ENCODE measurements at places on chromosomes 2 and 18.

GRCh38 chr18:24875286-24875685 lies 414.8 kb downstream of the HRH4 start:
- no peak for DNase-seq

DNA sequence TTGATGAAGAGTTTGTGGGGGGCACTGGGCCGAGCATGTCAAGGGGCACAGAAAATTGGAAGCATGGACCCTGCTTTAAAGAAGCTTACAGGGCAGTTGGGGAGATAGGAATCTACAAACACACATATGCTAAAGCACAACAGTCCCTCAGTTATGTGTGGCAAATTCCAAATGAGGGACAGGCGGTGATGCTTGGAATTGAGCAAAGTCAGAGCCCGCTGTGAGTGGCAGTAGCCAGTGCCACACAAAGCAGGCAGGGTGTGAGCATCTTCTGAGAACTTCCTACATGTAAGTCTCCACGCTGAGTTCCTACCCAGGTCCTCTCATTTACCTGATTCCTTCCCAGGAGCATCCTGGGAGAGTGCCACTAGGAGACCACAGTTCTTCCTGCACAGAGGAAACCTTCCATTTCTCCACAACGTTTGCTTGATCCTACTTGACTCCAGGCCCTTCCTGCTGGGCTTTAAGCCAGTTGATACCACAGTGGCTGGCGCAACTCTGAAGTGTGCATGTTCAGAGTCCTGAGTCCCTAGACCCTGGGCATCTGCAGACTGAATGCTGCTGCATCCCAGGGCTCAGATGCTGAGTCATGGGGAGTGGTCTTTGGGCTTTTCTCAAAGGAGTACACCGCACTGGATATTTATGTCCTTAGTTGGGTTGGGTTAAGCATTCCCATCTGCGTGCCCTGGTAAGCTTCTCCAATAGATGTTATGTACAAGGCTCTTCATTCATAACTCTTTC lies 287.3 kb upstream of the REV1 start:
- no peak for DNase-seq

GRCh38 chr18:43161528-43161927 lies 46.0 kb upstream of the RIT2 start:
- DNase-seq: no peak

- no peak for DNase-seq
These were observed 52.9 kb downstream of the SFT2D3 start for GRCh38 chr2:127754186-127754585.

DNA sequence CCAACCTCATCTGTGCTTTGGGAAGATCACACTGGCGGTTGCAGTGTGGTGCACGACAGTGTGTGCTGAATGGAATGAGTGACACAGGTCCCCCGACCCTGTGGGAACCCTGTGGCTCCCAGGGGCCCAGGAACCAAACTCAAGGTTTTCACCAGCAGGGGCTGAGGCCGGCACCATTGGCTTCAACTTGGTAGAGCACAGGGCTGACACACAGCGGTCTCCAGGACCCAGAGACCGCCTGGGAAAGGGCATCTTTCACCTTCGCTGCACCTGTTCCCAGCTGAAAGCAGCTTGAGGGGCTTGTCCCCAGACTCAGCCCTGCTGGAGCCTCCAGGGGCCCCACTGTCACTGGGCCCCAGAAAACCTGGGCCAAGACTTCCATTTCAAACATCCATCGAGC lies 59.0 kb upstream of the ODC1 start:
- DNase-seq: peak; percentile 50

DNA sequence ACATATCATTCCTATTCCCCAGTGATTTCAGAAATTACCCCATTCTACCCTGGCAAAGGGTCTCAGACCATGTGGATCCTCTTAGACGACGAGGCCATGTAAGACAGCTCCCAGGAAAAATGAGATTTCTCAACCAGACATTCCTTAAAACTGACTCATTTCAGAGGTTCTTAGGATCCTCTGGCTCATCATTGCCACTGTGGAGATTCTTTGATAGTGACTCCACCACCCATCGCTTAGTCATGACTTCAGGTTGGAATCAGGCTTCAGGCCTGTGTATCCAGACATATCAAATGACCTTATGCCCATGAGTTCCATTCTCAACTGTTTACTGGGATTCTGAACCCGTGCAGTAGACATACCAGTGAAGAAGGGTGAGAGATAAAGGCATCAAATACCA lies 245.6 kb upstream of the TCF4 start:
- DNase-seq: no peak

- no peak for DNase-seq
These were observed 75.8 kb upstream of the PIK3C3 start for GRCh38 chr18:41879256-41879655.

DNA sequence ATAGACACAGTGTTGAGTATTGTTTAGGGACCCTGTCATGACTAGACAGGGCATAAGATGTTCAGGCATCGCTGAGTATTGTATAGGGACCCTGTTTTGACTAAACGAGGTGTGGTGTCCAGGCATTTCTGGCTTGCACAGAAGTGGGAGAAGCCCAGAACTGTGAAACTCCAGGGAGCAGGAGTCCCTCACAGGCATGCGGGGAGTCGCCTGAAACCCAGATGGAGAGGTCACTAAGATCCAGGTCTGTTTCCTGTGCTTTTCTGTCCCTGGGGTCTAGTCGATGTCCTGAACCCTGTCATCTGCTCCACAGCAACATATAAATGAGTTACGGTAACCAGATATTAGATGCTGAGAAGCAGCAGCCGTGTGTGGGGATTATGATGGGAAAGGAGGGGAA lies 469.0 kb upstream of the SALL3 start:
- DNase-seq: peak; percentile 50

- no peak for DNase-seq
These were observed 67.9 kb downstream of the SH3YL1 start for GRCh38 chr2:195932-196331.

- no peak for DNase-seq
These were observed 89.2 kb upstream of the CXCR4 start for GRCh38 chr2:136207030-136207623.

DNA sequence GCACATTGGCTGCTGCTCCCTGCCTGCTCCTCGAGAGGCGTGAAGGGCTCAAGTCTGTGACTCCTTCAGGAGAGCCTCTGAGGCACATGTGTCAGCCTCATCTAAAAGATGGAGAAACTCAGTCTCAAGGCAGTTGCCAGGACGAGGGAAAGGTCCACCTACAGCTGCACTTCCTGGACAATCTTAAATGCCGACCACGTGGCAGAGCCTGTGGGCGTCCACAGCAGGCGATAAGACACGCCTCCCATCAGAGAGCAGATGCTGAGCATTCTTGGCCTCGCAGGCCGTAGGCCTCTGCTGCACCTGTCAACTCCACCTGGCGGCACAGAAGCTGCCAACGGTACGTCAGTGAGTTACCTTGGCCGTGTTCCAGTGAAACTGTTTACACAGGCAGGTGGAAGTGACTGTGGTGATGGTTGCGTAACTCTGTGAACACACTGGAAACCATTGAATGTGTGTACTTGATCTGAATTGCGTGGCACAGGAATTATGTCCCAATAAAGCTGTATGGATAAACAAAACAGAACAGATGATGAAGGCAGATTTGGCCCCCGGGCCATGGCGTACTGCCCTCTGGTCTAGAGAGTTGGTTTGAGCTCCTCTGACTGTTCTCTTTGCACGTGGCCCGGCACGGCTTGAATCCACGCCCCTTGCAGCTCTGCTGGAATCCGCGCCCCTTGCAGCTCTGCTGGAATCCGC lies 114.5 kb downstream of the RNF144A start:
- DNase-seq: no peak

GRCh38 chr2:200498402-200499162 lies 11.3 kb downstream of the KCTD18 start:
- DNase-seq: no peak

DNA sequence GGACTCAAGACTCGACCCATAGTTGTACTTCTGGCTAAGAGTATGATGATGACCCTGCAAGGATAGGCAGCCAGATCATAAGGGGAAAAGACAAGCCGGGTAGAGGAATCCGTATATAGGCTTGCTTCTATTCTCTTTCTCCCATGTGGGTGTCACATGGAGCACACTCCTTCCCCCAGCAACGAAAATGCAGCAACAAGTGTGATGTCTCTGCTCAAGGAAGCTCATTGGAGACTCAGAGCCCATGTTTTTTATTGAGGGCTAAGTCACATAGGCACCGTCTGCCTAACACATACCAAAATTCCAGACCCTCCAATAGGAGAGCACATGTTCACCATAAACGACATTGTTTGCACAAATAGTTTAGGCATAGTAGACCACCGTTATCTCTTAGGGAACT lies 6.3 kb downstream of the ZNF2 start:
- DNase-seq: no peak

DNA sequence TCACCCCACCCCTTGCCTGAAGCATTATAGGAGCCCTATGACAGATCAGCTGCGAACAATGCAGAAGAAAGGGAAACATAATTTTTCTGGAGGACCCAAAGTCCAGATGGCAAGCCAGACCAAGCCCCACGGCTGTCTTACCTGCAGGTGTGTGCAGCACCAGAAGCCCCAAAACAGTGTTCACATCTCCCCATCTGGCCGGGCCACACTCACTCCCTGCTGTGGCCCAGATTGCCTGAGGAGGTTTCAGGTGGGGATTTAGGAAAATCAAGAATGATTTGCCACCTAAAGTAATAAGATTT lies 11.7 kb upstream of the STK17B start:
- no peak for DNase-seq

GRCh38 chr2:58631986-58632385 lies 390.9 kb upstream of the FANCL start:
- no peak for DNase-seq

DNA sequence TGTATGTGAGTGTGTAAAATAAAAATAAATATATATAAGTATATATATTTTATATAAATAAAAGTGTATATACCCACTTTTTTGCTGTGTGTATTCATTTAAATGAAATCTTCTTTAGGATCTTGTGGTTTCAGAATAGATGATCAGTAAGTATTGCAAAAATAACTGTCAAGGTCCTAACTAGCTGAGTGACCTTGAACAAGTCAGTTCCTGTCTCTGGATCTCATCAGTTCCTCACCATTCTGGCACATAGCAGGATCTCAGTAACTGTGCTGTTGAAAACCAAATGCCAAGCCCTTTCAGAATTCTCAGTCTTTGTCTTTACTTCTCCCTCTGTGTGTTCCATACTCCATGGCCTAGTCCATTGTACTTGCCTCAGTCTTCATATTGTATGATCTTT lies 115.3 kb upstream of the CXCR4 start:
- no peak for DNase-seq

- no peak for DNase-seq
These were observed 57.8 kb upstream of the FAM237A start for GRCh38 chr2:206584323-206585116.

- no peak for DNase-seq
These were observed 324.8 kb downstream of the ALK start for GRCh38 chr2:29596584-29596983.

DNA sequence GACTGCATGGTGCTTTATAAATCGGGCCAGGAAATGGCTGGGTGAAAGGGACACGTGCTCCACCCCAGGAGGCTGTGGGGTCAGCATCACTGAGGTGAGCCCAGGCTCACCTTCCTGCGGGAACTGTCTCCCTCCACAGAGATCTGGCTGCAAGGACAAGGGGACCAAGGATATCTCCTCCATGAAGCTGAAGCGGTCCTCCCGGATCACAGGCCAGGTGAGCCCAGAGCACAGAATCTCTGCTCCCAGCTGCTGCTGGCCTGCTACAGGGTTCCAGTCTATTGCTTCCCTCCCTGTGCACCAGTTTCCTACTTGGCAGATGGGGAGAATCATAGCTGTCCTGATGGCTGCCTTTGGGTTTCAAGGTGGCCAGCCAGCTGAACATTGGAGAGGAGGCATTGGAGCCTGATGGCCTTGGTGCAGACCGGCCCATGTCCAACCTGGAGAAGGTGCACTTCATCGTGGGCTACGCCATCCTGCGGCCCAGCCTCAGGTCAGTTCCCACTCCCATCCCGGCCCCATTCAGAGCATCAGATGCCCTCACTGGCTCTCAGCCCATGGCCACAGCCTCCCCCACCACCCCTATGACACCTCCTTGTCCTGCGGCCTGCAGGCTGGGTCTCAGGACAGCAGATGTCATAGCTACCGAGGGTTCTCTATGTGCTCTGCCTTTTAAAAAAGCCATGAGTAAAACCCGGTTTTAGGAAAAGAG lies 33.7 kb upstream of the GPR17 start:
- peak; percentile 47 for DNase-seq

DNA sequence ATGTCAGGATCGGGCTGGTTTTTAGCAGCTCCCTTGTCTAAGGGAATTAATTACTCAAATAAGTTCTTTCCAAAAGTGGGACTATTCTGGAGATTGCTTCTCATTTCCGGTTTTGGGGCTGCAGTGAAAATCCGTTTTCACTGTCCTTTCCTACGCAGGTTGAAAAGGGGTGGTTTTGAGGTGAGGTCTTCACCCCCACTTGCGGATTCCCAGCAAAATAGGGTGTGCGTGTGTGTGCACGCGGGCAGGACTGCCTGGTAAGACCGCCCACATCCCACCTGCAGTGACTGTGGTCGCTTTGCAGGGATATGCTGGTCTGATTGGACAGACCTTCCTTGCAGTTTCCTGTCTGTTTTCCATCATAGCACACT lies 472 bp upstream of the PLEKHM3 start:
- no peak for DNase-seq

DNA sequence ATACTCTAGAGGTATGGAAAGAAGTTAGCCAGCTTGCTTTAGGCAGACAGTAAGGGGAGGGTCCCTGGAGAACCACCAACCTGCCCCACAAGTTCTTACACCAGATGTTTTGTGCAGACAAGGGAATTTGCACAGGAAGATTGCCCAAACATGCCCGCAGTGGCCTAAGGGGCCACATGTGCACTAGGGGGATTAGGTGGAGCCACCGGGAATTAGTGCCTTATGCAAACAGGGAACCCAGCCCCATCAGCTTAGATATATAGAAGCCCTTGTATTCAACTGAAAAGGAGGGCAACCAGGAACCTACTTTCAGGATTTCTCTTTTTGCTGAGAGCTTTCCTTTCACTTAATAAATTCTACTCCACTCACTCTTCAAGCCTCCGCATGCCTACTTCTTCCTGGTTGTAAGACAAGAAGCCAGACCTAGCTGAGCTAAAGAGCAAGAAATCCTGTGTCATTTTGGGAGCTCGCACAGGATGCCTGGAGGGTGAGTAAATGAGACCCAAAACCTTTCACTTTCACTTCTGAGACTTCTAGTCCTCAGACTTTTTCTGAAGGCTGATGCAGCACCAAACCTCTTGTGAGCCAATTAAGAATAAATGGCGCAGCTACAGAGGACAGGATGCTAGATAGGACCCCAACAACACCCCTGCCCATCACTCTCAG lies 146.3 kb downstream of the GCA start:
- no peak for DNase-seq

DNA sequence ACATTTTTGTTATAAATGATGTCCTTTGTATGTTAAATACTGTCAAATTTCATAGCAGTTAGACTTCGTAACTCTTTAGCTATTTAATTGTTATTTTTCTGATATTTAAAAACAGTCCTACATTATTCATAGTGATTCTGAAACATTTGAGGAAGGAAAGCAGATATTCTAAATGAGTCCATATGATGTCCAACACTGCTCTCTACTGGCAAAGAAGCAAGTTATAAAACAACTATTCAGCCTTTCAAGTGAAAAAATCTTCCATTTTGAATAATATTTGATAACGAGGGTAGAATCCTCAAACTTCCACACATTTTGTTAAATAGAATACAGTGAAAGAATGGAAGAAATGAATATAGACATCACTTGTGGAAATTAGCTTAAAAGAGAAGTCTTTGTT lies 220.8 kb downstream of the GULP1 start:
- DNase-seq: no peak
